Midbrain (tissue), 1 donor: ENCODE measurements at places on chromosomes 3 and 15.

- DNase-seq = no peak
These were observed 102.0 kb downstream of the IGF2BP2 start for GRCh38 chr3:185722881-185723280.

DNA sequence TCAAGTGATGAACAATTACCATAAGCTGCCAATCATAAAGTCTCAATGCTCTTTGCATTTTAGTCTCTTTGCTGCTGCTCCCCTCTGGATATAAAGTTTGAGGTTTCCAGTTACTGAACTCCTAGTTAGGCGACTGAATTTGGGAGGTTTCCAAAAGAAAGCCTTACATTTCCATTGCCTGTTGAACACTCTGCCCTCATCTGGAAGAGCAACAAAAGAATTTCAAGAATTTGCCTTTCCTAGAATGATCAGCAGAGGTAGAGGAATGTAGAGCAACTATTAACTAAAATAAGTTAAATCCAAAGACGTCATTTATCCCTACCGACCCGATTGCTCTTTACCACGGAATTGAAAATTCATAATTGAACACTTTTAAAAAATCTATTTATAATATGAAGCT lies 53.4 kb upstream of the PRICKLE2 start:
- no peak for DNase-seq

DNA sequence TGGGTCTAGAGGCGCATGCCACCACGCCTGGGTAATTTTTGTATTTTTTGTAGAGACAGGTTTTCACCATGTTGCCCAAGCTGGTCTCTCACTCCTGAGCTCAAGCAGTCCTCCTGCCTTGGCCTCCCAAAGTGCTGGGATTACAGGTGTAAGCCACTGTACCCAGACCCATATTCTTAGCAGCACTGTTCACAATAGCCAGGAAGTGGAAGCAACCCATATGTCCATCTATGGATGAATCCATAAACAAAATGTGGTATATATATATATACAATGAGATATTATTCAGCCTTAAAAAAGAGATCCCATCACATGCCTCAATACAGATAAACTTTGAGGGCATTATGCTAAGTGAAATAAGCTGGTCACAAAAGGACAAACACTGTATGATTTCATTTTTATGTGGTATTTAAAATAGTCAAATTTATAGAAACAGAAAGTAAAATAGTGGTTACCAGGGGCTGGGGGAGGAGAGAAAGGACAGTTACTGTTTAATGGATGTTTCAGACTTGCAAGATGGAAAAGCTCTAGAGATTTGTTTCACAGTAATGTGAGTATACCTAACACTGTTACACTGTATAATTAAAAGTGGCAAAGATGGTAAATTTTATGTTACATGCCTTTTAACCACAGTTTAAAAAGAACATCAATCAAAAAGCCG lies 35.7 kb upstream of the GRAMD1C start:
- DNase-seq = no peak

DNA sequence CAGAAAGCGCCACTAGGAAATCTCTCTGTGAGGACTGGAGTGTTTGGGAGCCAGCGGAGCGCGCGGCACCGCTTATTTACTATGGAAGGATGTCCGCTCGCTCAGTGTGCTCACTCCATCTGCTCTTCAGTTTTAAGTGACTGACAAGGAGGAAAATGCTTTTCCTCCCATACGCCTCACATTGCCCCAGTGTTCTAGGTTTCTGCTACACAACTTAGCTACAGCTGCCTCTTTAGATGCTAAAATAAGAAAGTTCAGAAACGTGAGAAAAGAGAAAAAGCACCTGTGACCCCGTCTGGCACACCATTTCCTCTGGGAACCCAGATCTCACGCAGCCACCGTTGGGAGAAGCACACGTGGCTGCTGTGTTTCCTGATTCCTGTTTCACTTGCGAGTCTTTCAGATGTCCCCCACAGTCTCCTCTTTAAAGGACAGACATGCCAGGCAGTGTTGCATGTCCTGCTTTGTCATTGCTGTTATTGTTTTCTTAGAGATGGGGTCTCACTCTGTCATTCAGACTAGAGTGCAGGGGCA lies 11.7 kb upstream of the MUSTN1 start:
- DNase-seq = no peak

DNA sequence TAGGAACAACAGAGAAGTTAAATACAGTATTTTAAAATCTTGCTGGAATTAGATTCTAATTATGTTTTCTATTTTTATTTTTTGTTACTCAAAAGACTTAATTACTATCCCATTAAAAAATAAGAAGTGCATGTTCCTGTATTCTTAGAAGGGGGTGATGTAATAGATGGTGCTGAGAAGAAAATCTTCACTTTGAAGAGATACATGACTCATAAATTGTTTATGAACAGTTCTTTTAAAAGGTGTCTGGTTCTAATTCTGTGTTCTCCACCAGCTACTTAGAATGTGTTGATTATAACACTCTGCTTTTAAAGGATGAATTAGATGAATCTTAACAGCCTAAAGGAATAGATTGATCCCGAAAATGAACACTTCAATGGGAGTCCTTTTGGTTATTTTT lies 8.2 kb downstream of the RCN2 start:
- DNase-seq = no peak
